ENCODE measurements at places on chromosomes 11 and 22.
A peak's percentile ranks its signal among the peaks of the same experiment; 100 is the strongest.

GRCh38 chr11:134341805-134342571 is 10.2 kb downstream of the GLB1L2 start:
- no peak for DNase-seq

DNA sequence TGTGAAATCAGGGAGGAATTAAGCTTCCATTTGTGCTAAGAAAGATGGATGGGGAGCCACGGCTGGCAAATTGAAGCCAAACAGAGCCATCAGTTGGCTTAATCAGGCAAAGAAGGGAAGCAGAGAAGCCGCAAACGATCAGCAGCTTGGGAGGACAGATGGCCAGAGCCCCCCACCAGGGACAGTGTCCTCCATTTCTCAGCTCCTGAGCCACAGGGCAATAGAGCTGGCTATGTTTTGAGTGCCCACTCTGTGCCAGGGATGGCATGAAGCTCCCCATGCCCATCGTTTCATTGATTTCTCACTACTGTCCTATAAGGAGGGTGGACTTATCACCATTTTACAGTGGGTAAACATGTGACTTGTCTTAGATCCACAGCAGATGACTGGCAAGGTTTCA is 126.3 kb upstream of the ASPHD2 start:
- no peak for DNase-seq

- no peak for DNase-seq
Observed at GRCh38 chr11:74970852-74971395, 17.8 kb upstream of the NEU3 start.

GRCh38 chr11:118881228-118881627 is 2.5 kb upstream of the CXCR5 start:
- DNase-seq, result peak; percentile 30

GRCh38 chr22:36027579-36027934 is 1.1 kb downstream of the RBFOX2 start:
- no peak for DNase-seq

DNA sequence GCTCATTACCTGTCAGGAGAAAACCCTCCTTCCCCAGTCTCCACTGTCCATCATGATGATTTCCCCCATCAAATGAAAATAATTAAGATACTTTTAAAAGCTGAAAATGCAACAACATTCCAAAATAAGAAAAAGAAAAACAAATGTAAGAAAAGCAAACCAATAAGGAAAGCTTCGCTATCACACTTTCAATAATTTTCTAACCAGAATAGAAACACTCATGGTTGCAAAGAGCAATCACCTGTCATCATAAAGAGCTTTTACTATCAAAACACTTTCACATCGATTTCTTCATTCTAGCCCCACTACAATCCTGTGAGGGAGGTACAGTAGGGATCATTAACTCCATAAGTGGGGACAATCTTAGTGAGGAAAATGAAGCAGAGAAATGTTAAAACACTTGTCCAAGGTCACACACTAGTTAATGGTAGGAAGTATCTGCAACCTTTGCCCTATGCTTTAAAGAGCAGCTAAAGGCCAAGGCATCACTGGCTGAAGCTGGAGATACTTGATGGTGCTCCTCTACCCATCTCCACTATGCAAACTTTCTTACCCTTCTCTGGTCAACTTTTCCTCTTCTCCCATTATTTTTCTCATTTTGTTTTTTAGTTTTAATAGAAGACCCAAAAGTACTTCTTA is 2.6 kb downstream of the RBM4B start:
- DNase-seq, result no peak

GRCh38 chr11:69536406-69536805 is 54.9 kb downstream of the LINC01488 start:
- DNase-seq, result no peak

DNA sequence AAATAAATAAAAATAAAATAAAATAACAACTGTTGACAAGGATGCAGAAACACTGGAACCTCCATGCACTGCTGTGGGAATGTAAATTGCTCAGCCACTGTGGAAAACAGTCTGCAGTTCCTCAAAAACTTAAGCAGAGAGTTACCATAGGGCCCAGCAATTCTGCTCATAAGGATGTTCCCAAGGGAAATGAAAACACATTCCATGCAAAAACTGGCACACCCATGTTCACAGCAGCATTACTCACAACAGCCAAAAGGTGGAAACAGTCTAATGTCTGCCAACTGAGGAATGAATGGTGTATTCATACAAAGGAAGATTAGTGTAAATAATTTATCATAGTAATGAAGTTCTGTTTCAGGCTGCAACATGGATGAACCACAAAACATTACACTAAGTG is 3.2 kb upstream of the KRTAP5-10 start:
- DNase-seq, result peak; percentile 9

GRCh38 chr22:43504666-43505261 is 93.0 kb downstream of the MPPED1 start:
- DNase-seq, result no peak

GRCh38 chr11:46210133-46210636 is 67.3 kb upstream of the CREB3L1 start:
- DNase-seq, result peak; percentile 9

- DNase-seq, result peak; percentile 55
Observed at GRCh38 chr11:66188580-66188979, 79.9 kb upstream of the RAB1B start.

GRCh38 chr11:82960779-82961143 is 59.2 kb downstream of the DDIAS start:
- DNase-seq, result no peak

GRCh38 chr11:16613512-16614381 is 124.7 kb upstream of the C11orf58 start:
- peak; percentile 87 for DNase-seq

DNA sequence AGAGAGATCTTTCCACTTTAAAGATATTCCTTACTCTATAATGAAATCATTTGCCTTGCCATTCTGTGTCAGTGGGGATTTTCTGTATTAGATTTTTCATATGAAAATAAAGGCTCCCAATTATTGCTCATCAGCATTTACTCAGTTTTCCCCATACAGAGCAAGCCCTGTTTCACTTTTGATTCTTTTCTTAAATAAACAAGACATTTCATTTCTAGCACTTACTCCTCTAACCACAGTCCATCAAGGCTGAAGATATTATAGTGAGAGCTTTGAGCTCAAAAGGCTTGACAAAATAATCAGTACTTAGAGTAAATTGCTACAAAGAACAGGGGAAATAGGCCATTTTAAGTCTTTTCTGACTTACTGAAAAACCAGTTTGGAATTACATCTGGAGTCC is 385.1 kb downstream of the LRRC4C start:
- DNase-seq, result no peak

DNA sequence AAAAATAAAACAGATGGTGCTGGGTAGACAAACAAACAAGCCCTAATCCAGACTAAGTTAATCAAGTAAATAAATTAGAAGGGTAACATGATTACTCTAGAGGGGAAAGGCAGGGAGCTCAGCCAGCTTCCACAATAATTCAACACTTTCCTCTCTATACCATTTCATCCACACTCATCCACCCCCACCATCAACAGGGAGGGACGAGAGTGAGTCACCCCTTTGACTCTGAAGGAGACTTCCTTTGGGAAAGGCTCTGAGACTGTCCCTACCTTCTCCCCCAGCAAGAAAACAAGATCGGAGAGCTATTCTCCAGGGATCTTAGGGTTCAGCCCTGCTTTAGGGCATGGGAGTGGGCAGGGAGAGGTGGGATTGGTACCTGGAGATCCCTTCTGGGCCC is 33.1 kb downstream of the TRIM66 start:
- peak; percentile 70 for DNase-seq

DNA sequence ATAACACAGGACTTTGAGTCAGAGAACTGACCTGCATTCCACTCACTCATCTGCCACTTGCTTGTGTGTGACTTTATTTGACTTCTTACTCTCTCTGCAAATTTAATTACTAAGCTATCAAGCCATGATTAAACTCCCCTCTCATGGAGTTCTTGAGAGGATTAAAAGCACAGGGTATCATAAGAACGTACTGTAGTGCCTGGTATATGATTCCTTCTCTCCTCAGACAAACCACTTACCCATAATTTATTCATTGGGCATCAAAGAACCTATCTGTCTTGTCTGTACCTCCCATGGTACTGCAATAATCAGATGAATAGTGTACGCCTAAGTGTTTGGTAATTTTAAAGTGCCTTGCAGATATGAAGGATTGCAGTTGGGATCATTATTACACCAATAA is 130.6 kb upstream of the UBASH3B start:
- no peak for DNase-seq

- DNase-seq, result peak; percentile 64
Observed at GRCh38 chr11:112016765-112017376, 8.3 kb upstream of the DLAT start.

DNA sequence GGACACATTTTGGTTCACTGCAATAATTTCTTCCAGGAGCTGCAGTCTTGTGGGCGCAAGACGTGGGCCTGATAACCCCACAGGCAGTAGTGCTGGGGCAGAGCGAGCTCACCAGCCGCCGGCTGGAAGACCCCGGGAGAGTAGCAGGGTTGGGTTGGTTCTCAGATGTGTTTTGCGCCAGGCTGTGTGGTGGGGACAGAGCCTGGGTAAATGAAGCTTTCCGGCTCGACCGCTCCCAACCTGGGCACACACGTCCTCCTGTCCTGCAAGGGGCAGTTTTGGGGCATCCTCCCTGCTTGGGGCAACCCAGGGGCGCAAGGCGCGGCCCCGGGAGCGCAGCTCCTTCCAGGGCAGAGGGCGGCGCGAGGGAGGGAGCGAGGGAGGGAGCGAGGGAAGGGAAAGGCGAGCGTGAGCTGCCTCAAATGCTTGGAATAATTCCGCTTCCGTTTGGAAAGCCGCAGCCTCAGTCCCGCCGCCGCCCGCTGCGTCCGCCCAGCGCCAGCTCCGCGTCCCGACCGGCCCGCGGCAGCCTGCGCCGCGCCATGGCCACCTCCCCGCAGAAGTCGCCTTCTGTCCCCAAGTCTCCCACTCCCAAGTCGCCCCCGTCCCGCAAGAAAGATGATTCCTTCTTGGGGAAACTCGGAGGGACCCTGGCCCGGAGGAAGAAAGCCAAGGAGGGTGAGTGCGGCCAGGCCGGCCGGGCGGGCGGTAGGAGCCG is at the start of gene PARVA:
Gene PARVA, plus strand, starts transcription at position 466 of the 718 bp plus-strand sequence. Its CDS starts 77 bp downstream, at position 543.
- peak; percentile 93 for DNase-seq

DNA sequence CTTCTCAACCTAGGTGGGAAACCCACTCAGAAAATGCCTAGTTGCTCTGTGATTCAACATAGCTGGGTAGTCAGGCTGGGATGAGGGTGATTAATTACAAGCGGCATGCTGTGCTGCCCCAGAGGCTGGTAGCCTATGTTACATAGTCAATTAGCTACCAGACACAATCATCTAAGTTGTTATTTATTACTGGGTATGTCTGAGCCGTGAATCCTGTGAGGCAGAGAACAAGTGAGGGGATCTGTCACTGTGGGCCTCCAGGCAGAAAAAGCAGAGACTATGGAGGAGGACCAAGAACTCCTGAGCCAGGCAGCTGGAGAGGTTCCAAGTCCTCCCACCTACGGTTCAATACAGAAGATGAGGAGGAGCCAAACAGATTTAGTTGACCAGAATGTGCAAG is 186.6 kb upstream of the BDNF start:
- DNase-seq, result no peak

DNA sequence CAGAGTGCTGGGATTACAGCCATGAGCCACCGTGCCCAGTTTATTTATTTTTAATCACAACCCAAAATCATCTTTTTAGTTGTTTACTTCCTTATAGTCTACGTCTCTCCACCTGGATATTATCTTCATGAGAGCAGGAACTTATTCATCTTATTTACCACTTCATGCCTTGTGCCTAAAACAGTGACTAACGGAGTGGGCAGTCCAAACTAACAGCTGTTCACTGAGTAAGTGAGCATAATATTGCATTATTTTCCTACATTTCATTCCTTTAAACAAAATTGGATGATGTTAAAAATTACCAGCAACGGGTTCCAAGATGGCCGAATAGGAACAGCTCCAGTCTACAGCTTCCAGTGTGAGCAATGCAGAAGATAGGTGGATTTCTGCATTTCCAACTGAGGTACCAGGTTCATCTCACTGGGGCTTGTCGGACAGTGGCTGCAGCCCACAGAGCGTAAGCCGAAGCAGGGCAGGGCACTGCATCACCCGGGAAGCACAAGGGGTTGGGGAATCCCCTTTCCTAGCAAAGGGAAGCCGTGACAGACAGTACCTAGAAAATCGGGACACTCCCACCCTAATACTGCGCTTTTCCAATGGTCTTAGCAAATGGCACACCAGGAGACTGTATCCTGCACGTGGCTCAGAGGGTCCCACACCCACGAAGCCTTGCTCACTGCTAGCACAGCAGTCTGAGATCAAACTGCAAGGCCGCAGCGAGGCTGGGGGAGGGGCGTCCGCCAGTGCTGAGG is 14.1 kb downstream of the TMEM123 start:
- DNase-seq, result no peak

GRCh38 chr11:5547982-5548381 is 358 bp downstream of the OR52H1 start:
- no peak for DNase-seq

- no peak for DNase-seq
Observed at GRCh38 chr11:80477178-80477577, 1036.3 kb upstream of the TENM4 start.

GRCh38 chr22:21835378-21835777 is 32.1 kb downstream of the MAPK1 start:
- DNase-seq, result no peak

- no peak for DNase-seq
Observed at GRCh38 chr11:111082664-111083063, 162.9 kb upstream of the POU2AF2 start.

GRCh38 chr11:99370549-99371216 is 349.9 kb downstream of the CNTN5 start:
- peak; percentile 60 for DNase-seq

DNA sequence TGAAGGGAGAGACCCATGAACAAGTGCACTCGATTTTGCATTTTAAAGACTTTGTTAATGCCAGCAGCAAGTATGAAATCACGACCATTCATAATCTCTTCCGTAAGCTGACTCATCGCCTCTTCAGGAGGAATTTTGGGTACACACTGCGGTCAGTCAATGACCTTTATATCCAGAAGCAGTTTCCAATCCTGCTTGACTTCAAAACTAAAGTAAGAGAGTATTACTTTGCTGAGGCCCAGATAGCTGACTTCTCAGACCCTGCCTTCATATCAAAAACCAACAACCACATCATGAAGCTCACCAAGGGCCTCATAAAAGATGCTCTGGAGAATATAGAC is 5.9 kb downstream of the SERPIND1 start:
- no peak for DNase-seq

DNA sequence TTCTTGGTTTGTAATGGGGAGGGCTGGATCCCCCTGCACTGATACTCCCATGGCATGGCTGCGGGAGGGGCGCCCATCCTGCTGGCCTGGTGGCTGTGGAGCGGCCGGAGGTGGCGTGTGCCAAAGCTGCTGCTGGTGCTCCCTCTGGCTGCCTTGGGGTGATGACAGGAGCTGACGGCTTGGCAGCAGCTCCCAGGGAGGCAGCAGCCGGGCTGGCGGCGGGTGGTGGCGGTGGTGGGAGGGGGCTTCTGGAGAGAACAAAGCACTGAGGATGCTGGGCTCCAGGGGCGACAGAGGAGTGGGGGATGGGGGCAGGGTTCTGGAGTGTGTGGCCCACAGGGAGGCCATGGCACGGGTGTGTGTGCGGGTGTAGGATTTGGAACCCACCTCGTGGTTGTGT is 11.4 kb upstream of the MPPED1 start:
- DNase-seq, result no peak

DNA sequence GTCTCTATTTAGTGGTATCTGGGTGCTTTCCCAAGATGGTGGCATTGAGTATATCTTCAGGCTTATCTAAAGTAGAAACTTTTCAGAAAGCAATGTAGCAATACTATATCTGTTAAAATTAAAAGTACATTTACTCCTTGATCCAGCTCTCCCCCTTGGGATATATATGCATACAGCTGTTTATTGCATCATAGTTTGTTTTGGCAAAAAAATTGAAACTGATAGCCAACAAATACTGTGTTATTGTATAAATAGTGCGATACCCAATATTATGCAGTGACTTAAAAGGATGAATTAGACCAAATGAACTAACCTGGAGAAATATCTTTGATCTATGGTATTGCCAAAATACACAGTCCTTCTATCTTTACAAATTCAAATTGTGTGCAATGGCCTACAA is 8.4 kb upstream of the OR10A3 start:
- DNase-seq, result no peak

Measured in fibroblast of skin of scalp (primary cell).